ENCODE measurements at places on chromosomes 4 and X. TPM values are rescaled to one million over a fixed set of nuclear protein-coding genes. Genes with fewer than 3 reads are reported as not detected.
A peak's percentile ranks its signal among the peaks of the same experiment; 100 is the strongest.

Gene SYN1
- total RNA-seq: not detected

Gene PCDH7
- 0.21 TPM for total RNA-seq

Gene EGF
- total RNA-seq: 1.0 TPM

DNA sequence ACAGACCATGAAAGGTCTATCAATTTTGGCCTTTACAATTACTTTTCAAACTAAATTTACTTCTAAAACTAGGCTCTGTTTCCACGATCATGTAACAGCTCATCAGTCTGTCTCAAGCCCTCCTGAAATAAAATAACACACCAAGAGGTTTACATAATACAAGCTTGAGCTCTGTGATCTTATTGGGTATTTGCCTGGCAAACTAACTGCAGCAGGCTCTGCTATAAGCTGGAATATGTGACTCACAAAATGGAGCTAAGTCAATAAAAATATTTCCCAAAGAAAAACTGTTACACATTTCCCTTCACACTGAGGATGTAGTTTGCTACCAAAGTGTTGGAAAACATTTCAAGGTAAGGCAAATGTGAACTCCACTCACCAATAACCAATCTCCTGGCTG is 94.7 kb upstream of the GPM6B start:
- no peak for DNase-seq

DNA sequence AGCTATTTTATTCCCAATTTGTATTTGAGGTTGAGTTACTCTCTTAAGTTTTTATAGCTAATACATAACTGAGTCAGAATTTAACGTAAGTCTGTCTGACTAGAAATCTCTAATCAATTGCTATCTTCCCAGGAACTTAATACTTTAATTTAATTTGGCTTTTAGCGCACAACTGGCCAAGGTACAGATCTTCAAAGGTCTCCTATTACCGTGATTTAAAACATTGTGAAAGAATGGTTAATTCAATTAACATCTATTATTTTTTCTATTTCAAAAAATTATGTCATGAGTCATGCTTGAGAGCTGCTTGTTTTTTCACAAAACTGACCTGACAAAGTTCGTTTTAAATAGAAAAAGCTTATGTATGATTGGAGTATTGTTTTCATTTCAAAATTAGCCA is 22.0 kb upstream of the PLA2G12A start:
- DNase-seq: no peak

- DNase-seq: no peak
Measured at GRCh38 chr4:15779809-15780208, 1.7 kb downstream of the CD38 start.

- no peak for DNase-seq
Measured at GRCh38 chrX:102765809-102766208, 45.3 kb downstream of the GPRASP3 start.

DNA sequence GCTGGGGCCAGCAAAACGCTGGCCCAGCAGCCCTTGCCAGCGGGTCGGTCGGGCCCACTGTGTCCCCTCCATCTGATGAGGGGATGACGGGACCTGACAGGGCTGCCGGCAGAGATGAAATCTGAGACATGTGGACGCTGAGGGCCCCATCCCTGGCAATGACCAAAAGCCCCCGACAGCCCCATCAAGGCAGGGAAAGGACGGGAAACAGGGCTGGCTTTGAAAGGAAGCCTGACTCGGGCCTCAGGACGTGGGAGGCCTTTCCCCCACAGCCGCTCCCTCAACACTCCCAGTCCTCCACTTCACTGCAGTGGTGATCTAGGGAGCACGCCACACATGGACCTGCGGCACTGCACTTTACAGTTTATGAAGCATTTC is 202.4 kb downstream of the AFAP1 start:
- no peak for DNase-seq

Gene DMP1
- not detected for total RNA-seq

GRCh38 chr4:159445692-159446091 is 342.8 kb downstream of the RAPGEF2 start:
- DNase-seq: no peak

Gene CXCL5
- not detected for total RNA-seq

Gene MTMR8
- total RNA-seq: 3.4 TPM

- DNase-seq: peak; percentile 59
Measured at GRCh38 chrX:40174001-40174853, 76.5 kb upstream of the BCOR start.

DNA sequence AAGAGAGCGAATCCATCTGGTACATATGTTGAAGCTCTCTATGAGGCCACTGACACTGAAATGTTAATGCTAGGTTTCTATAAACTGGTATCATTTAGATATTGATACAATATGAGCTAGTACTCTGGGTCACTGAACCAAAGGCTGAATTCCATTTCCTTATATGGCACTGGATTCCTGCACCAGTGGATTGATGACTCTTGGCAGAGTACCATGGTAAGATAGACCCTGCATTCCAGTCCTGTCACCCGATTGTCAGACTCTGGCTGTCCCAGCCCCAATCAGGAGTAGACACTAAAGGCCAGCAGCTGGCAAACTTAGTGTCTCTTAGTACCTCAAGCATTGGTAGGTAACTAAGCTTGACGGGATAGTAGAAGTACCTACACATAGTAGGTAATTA is 44.0 kb upstream of the EOLA2 start:
- DNase-seq: no peak

Gene NDST4
- total RNA-seq: not detected

Gene IGSF1
- 0.83 TPM for total RNA-seq

GRCh38 chr4:41192136-41192535 is 22.2 kb downstream of the APBB2 start:
- DNase-seq: no peak

Gene NPY2R
- total RNA-seq: not detected
